Gastrocnemius medialis (tissue), 4 donors: ENCODE measurements at places on chromosomes 3 and 15.

- no peaks in the 10 kb centered on the region for H3K27me3 ChIP-seq
- peak; percentile 4 for DNase-seq
- no peak overlapping the region for H3K4me3 ChIP-seq
- H3K36me3 ChIP-seq = no peaks in the 10 kb centered on the region
- peak overlapping the region; percentile 70 for H3K27ac ChIP-seq
- no peaks in the 10 kb centered on the region for H3K4me1 ChIP-seq
Observed at GRCh38 chr15:95266451-95267061, 1035.2 kb downstream of the MCTP2 start.

GRCh38 chr3:191915712-191916111 lies 454.7 kb downstream of the PYDC2 start:
- no peak overlapping the region for H3K4me3 ChIP-seq
- H3K27ac ChIP-seq = no peak overlapping the region
- H3K36me3 ChIP-seq = no peaks in the 10 kb centered on the region
- H3K27me3 ChIP-seq = no peaks in the 10 kb centered on the region

DNA sequence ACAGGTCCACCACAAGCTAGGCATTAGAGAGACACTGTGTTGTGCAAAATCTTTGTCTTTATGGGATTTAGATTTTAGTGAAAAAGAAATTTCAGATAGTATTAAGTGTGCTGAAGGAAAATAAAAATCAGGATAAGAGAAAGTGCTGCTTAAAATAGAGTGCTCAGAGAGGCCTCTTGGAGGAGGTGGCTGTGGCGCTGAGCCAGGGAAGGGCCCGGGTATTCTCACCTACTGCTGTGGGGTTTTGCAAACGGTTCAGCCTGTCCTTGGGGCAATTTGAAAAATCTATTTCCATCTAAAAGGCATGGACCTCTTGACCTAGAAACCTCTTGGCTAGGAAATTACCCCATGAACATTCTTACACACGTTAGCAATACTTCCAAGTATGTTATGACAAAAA lies 267.7 kb downstream of the TJP1 start:
- DNase-seq = no peak
- H3K27ac ChIP-seq = no peak overlapping the region
- no peaks in the 10 kb centered on the region for H3K27me3 ChIP-seq
- no peaks in the 10 kb centered on the region for H3K36me3 ChIP-seq
- H3K4me1 ChIP-seq = no peaks in the 10 kb centered on the region
- no peak overlapping the region for H3K4me3 ChIP-seq

DNA sequence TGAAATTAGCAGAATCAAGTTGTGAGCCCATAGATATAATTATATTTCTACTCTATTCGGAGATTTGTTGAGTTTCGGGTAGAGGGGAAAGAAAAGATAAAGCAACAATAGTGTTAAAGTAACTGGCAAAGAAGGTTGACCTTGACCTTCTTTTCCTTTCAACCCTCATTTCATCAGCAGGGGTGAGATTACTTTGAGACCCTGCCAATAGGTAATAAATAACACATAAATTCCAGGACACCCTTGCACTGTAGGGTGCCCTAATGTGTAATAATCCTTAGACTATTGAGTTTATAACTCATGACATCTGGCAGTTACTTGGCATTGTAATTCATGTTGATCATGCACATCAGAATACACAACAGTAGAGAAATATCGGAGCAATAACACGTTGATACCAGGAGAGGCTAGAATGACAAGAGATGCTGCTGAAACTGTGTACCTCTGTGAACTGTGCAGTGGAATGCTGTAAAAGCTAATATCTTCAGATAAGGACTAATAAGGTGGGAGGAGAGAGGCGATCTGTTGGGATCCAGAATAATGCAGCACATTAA lies 426.7 kb downstream of the ROBO2 start:
- no peak overlapping the region for H3K4me3 ChIP-seq
- H3K27ac ChIP-seq = no peak overlapping the region
- no peak for DNase-seq

DNA sequence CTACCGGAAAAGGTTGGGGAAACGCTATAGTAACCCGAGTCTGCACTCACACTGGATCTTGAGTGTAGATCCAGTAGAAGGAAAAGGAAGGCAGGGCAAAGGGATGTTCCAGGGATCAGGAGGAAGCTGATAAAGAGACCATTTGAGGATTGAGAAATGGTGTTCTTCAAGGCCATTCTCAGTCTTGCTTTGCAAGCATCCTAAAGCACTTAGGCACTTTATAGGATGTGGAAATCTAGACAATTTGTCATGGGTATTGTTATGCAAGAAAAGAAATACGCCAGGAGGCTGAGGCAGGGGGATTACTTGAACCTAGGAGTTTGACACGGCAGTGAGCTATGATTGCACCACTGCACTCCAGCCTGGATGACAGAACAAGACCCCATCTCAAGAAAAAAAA lies 13.2 kb upstream of the SCAMP5 start:
- no peaks in the 10 kb centered on the region for H3K27me3 ChIP-seq
- H3K36me3 ChIP-seq = no peaks in the 10 kb centered on the region
- H3K4me3 ChIP-seq = no peak overlapping the region

DNA sequence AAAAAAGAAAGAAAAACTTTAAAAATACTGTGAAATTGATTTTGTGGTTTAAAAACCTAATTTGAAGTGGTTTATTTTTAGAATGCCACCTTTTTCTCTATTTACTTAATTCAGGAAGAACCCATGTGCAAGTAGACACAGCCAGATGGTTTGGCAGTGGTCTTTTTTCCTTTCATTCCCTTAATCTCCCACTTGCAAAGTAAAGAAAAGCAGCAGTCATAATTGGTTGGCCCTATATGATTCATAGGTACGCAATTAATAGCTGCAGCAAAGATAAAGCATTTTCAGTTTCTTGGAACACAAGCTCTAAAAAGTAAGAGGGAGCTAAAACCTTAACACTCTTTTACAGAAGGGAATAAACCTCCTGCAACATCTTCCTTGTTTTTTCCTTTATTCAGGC lies 115.3 kb downstream of the MECOM start:
- no peaks in the 10 kb centered on the region for H3K27me3 ChIP-seq
- no peak overlapping the region for H3K4me3 ChIP-seq
- no peak for DNase-seq
- no peaks in the 10 kb centered on the region for H3K36me3 ChIP-seq

DNA sequence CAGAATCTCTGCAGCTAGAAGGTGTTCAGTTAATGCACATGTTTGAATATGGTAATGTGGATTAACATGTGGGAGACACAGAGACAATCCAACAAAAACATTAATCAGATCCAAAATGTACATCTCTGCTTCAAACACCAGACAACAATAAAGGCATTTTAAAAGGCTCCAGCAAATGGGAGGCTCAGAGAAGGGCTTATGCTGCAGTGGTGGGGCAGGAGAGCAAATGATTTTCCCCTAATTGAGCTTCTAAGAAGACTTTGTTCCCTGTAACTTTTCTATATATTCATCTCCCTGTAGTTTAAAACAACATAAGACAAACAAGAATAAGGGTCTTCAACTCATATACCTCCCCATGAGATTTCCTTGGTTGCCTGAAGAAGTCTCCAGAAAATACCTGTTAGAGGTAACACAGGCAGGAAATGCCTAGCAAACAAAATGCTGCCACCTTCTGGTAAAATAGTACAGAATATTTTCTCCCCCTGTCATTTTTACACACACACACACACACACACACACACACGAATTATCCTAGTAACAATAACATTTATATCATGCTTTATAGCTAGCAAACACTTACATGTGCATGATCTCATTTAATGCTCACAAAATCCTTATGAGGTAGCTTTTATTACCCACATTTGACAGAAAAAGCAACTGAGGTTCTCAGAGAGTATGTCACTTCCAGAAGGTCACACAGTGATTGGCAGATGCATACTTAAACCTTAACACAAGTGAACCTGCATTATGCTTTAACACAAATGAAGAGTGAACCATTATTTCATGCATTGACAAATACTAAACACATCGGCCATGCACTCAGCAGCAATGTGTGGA lies 123.4 kb upstream of the MB21D2 start:
- H3K4me1 ChIP-seq = no peaks in the 10 kb centered on the region
- no peak overlapping the region for H3K4me3 ChIP-seq
- H3K36me3 ChIP-seq = no peaks in the 10 kb centered on the region
- H3K27me3 ChIP-seq = no peaks in the 10 kb centered on the region

DNA sequence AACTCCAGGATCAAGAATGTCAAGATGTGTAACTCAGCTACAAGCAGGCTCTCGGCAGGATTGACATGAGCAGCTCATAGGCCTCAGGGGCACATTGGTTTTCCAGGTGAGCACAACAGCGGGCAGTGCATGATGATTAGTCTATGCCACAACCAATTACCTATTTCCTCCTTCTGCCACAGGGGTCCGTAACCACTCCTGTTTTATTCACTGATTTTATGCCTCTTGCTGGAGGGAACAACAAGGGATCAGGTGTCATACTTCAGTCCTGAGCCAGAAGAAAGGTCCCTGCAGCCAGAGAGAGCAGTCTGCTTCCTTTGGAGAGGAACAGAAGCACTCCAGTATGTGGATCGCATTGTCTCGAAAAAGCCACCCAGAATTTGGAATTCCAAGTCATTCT lies 35.1 kb upstream of the PTPRG start:
- no peaks in the 10 kb centered on the region for H3K36me3 ChIP-seq
- H3K27ac ChIP-seq = no peak overlapping the region
- DNase-seq = no peak
- no peak overlapping the region for H3K4me3 ChIP-seq
- H3K4me1 ChIP-seq = peaks cover 2% of the 10 kb centered on the region

DNA sequence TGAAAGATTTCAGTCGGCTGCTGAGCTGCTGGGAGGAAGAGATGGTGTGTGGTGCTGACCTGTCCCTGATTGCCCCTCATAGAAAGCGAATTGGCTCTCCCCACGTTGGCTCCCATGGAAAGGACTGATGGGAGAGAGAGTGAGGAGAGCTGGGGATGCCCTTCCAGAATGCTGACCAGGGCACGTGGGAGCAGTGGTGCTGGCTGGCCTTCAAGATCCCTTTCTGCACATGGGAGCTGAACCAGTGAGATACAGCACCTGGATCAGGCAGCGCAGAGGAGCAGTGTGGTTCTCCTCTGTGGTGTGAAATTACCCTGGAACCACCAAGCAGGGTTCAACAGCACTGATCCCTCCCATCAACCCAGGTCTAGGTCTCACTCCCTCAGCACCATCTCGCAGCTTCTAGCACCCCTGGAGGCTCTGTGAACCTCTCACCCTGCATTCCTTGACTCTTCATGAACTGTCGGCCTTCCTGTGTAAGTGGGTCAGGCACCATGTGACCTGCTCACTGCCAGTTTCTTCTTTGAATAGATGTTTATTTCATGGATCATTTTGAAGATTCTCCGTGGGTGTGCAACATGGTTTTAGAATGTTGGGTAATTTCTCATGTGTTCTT lies 55.7 kb downstream of the CACNA1D start:
- H3K4me1 ChIP-seq = peaks cover 6% of the 10 kb centered on the region
- DNase-seq = no peak
- no peak overlapping the region for H3K4me3 ChIP-seq
- no peaks in the 10 kb centered on the region for H3K36me3 ChIP-seq
- no peaks in the 10 kb centered on the region for H3K27me3 ChIP-seq

DNA sequence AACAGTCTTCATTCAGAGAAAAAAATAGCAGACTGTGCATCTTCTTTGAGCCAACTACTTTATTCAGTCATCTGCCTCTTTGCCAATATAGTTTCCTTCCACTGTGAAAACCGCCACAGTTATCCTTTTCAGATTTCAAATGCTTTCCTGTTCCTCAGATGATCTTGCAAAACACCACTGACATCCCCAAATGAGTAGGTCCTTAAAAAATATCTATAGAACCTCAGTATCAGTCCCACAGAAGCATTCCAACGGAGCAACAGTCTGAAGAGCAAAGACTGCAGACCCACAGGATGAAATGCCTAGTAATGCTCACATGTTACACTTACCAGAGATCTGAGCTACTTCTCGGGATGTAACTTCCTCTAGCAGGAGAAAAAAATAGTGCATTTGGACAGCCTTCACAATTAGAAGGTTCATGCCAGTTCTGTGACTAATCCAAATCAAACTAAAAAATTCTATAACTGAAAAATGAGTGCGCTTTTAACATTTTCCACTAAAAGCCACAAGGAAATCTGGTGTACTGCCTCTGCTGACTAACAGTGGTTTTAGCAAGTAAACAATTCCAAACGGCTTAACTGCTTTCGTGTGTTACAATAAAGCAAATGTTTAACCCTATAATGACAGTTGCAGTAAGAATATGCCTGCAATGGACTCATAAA lies at the start of gene ANKRD28:
ANKRD28 (minus strand) TSS at position 338 of the 662 bp plus-strand sequence. CDS start 1,458 bp downstream, outside the sequence.
- peaks cover 32% of the 10 kb centered on the region for H3K4me1 ChIP-seq
- H3K27me3 ChIP-seq = no peaks in the 10 kb centered on the region
- peak; percentile 22 for DNase-seq
- peak within 1 kb of the TSS; percentile 60 for H3K4me3 ChIP-seq

DNA sequence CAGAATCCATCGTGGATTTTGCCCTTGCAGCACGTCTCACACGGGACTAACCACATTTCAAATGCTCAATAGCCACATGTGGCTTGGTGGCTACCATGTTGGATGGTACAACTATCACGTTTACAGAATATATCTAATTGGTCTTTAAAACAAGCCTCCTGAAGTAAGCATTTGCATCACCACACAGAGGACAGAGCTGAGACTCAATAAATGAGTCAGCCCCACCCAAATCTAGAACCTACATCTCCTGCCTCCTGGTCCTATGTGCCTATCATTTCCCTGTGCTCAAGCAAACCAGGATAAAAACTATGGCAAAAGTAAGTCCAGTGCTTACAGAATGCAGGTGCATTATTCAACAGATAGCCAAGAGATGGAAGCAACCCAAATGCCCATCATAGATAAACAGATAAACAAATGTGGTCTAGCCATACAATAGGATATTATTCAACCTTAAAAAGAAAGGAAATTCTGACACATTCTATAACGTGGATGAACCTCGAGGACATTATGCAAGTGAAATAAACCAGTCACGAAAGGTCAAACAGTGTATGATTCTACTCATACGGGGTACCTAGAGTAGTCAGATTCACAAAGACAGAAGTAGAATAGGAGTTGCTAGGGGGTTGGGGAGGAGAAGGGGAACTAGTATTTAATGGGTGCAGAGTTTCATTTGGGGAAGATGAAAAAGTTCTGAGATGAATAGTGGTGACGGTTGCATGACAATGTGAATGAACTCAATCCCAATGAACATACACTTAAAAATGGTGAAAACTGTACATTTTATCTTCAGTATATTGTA lies 43.9 kb downstream of the SRGAP3 start:
- no peak overlapping the region for H3K27ac ChIP-seq
- no peak for DNase-seq
- no peaks in the 10 kb centered on the region for H3K4me1 ChIP-seq

DNA sequence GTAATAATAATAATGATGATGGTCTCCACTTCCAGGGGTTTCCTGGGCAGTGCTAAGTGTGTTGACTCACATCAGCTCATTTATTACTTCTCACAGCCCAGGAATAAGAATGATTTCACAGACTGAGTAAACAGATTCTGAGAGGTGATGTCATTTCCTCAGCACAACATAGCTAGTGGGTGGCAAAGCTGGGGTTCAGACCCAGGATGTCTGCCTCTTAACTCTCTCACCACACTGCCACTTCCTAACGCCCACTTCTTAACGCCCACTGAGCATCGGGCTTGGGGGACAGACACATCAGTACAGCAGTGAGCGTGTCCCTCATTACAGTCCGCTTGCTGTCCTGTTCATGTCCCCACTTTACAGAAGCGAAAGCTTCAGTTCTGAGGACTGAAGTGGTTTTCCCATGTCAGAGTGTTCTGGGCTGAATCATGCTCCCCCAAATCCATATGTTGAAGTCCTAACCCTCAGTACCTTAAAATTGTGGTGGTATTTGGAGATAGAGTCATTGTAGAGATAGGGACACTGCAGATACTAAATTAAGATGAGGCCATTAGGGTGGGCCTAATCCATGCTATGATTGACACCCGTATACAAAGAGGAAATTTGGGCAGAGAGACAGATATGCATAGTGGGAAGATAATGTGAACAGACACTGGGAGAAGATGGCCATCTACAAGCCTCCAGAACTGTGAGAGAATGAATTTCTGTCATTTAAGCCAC lies 68.0 kb downstream of the ATP2B2 start:
- H3K36me3 ChIP-seq = no peaks in the 10 kb centered on the region
- peaks cover 40% of the 10 kb centered on the region for H3K4me1 ChIP-seq
